ENCODE measurements at places on chromosomes 11 and 22. TPM values are rescaled to one million over a fixed set of nuclear protein-coding genes. Genes with fewer than 3 reads are reported as not detected.

The SHANK3 gene
- 1.1 TPM for total RNA-seq

The ART1 gene
- not detected for total RNA-seq

The VSIG2 gene
- total RNA-seq, result not detected

The MUC5AC gene
- not detected for total RNA-seq

The CRYAB gene
- total RNA-seq, result 0.66 TPM

The LRRC10B gene
- not detected for total RNA-seq

The CALCA gene
- not detected for total RNA-seq

The FOLR1 gene
- total RNA-seq, result not detected

The TRIM49 gene
- total RNA-seq, result not detected

The NAT10 gene
- total RNA-seq, result 25.6 TPM

The GVQW3 gene
- total RNA-seq, result 1.1 TPM

The CXCR5 gene
- not detected for total RNA-seq

The SART1 gene
- total RNA-seq, result 43.3 TPM

The PRR33 gene
- total RNA-seq, result not detected

The GGTLC2 gene
- total RNA-seq, result not detected

All from placental pericyte (primary cell).